Suprapubic skin (tissue), 4 donors: ENCODE measurements at places on chromosomes 1 and 21.

DNA sequence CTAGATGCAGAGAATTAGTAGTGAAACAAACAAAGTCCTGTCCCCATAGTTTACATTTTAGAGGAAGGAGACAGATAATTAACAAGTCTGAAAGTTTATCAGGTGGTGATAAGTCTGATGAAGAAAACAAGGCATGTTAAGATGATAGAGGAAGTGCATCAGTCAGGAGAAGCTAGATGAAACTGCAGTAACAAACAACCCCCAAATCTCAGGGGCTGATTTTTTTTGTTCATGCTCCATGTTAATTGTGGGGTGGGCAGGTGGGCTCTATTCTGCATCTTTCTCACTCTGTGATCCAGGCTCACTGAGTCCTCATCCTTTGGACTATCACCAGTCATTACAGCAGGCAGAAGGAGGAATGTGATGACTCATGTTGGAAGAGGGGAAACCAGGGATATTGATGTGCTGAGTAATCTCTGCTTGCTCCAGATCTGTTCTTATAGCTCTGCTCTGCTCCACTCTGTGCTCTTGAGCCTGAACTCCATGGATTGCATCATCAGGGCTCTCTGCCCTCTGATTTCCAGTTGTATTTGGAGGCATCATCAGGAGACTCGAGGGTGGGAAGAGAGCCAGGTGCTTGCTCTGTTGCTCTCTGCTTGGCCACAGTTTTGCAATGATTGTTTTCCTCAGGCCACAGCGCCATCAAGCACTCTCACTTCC, 166.9 kb downstream of the IER5 start:
- no peak for DNase-seq

GRCh38 chr1:15249081-15249480, 2.1 kb downstream of the FHAD1 start:
- no peak for DNase-seq

GRCh38 chr1:27448982-27449381, 41.0 kb downstream of the WASF2 start:
- no peak for DNase-seq

- no peak for DNase-seq
Observed at GRCh38 chr1:163565166-163565565, 243.4 kb downstream of the NUF2 start.

DNA sequence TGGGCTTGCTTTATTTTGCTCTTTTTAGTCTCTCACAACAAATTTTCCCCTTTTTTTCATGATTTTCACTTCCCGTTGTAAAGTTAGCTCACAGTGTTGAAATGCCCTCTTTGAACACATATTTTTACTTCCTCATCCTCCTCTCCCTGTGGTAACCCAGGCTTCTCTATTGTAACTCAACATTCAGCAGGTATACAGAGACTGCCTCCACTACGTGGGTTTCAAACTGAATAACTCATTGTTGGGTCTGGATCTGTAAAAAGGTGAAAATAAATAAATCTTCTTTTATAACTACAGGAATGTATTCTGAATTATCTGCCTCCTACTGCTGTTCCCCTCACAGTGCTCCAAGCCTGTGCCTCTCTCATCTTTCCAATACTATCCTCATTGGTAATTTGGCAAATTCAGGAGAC, 166.4 kb downstream of the RUNX1 start:
- no peak for DNase-seq

DNA sequence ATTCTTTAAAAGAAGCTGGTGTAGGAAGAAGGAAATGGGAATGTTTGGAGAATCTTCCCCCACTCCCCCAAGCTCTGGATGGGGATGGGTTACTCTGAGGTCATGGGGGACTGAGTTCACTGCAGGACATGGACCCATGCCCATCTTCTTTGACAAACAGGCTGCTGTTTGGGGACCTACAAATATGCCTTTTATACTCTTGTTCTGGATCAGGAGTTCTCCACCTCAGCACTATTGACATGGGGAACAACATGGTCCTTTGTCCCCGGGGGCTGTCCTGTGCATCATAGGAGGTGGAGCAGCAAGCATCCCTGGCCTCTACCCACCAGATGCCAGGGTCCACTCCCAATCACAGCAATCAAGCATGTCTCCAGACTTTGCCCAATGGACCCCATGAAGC, 365.8 kb upstream of the C1orf174 start:
- no peak for DNase-seq

DNA sequence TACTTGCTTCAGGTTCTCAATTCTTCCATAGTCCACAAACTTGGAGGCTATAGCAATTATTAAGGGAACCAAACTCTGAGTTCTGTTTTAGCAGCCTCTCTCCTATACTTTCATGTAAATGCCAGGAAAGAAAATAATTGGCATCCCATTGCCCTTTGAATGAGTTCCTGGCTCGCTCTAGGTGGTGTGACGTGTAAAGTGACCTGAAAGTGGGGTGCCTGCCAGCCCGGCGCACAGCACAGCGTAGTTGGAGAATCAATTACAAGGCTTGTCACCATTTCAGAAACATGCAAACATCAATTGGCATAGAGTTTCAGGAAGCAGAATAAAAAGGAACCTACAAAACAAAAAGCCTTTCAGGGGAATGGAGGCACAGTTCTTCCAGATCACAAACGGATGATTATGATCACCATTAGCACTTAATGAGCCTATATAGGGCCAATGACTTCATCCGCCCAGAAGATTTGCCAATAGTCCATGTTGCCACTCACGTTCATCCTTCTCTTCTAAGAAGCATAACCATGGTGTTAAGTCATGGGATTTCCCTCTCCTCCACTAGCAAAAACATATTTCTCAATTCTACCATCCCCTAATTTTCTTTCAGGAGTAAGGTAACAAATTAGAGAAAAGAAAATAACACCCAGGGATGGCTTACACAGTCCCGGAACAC, 354.6 kb upstream of the ADGRL2 start:
- no peak for DNase-seq

DNA sequence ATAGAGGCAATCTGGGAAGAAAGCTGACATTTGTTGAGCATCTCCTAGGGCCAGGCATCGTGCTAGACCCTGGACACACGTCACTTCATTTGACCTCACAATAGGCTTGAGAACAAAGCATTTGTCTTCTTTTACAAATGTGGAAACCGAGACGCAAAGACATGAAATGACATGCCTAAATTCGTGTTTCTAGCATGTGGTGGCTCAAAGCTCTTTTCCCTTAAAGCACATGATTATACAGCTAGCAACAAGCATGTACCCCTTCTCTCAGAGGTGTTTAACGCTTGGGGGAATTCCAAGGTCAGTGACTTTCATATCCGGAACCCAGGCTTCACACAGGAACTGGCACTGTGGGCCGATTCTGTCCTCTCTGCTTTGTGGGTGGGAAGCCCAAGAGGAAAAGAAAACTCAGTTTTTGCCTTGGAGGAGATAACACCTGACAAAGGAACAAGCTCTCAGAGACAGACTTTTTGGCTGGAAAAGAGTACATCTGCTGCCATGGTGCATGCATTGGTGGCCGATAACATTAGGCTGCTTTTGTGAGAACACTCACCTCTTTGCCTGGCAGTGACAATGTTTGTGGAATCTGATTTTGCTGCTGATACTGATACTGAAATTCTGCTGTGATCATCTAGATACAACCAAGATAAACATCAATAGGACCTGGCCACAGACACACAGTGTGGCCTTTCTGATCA, 15.4 kb upstream of the CD2 start:
- DNase-seq = no peak

DNA sequence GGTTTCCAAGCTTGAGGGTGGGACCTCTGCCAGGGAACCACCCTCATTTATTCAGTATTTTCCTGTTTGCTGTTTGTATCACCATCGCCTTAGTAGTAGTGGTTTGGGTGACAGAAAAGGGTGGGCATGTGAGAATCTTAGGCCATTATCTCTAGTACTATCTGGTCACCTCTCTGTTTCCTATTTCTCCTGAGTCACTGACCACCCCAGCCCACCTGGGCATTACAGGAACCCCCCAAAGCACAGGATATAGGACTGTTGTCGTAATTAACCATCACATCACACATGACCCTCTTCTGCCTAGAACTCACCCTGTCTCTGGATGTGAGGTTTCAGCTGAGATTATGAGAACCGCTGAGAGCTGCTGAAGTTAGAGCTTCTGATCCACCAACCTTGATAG, 60.4 kb downstream of the IL23R start:
- no peak for DNase-seq

- DNase-seq = no peak
Observed at GRCh38 chr1:30908316-30908695, 252 bp downstream of the SDC3 start.

GRCh38 chr1:33931111-33931475, 67.2 kb downstream of the HMGB4 start:
- DNase-seq = no peak

DNA sequence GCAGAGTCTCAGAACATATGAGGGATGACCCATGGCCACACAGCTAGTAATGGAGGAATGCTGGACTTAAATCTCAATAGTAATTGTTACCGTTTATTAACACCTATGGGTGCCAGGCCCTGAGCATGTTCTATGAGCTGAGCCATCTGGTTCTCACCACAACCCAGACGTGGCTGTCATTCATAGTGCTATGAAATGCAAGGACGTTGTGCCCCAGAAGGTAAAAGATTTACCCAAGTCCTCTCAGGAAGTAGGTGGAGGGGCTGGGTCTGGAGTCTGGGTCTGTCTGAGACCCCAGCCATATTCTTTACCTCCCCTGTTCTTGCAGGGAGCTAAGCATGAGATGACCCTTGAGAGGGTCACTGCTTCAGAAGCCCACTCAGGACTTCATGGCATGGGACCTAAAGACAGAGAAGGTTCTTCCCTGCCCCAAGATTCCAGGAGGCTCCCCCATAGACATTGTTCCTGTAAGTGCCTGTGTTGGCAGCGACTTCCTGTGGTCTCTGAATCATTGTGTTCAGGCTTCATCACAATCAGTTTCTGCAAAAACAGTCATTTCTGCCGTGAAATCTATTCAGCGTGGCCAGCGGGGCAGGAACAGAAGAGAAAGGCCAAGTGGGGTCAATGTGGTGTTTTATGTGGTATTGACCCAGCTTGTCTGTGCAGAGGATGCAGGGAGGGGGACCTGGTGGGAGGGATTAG, 475.4 kb downstream of the PTPRU start:
- DNase-seq = no peak

GRCh38 chr1:6272452-6272851, 11.6 kb upstream of the GPR153 start:
- DNase-seq = no peak
